ENCODE measurements at places on chromosomes 16 and 17.

GRCh38 chr16:10835281-10835931 is 16.8 kb upstream of the TVP23A start:
- no peak for DNase-seq

GRCh38 chr17:66347661-66348514 is 45.5 kb downstream of the PRKCA start:
- DNase-seq, result no peak

DNA sequence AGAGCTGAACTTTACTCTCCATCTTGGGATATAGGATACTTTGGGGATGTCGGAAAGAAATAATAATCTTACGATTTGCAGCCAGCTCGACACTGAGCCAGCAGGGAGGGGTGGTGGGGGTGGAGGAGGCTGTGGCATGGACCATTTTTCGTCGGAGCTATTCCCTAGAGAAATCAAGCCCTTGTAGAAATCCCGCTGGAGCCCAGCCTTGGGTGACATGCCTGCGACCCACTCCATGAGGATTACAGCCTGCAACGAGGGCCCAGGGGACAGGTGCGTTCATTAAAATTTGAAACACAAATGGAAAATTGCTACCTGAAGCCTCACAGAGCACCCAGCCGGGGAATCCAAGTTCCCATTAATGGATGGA is 82.8 kb upstream of the GSE1 start:
- no peak for DNase-seq

- DNase-seq, result no peak
These were observed 98.6 kb upstream of the EEF2KMT start for GRCh38 chr16:5196204-5196603.

GRCh38 chr16:12611006-12611477 is 192.6 kb downstream of the CPPED1 start:
- no peak for DNase-seq

DNA sequence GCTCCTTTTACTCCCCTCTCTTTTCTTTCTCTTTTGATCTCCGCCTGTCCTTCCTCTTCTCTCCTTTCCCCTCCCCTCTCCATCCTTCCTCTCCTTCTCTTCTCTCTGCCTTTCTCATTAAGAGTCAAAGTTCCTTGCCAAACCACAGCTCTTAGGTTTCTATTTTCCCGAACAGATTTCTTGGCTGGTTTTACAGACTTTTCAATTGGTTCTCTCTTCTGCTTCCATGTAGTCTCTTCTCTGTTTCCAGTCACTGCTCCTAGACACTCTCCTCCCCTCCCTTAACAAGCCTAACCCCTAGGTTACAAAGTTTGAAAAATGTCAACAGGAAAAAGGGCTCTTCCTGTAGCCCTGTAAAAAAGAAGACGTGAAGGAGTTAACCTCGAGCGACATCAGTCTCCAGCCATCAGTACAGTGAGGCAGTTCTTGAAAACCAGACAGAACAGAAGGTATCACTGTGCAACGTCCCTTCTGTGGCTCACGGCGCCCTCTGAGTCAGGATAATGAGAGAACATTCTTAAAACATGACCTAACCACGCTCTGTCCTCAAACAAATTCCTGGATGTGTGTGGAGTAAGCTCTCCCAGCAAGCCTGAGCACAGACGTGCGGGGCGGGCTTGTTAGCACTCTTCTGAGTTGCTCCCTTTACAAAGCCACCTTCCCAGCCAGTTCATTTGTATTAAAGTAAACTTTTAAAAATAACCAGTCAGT is 11.6 kb upstream of the MARCHF10 start:
- DNase-seq, result no peak

- no peak for DNase-seq
These were observed 6.2 kb downstream of the ECI1 start for GRCh38 chr16:2244926-2245795.

GRCh38 chr16:16009401-16009800 is 60.0 kb downstream of the ABCC1 start:
- DNase-seq, result no peak

- no peak for DNase-seq
These were observed 33.1 kb downstream of the MEAK7 start for GRCh38 chr16:84471316-84471715.

GRCh38 chr16:79850348-79850747 is 249.8 kb upstream of the MAF start:
- no peak for DNase-seq

- DNase-seq, result no peak
These were observed 147.8 kb downstream of the NTN1 start for GRCh38 chr17:9169116-9169515.

DNA sequence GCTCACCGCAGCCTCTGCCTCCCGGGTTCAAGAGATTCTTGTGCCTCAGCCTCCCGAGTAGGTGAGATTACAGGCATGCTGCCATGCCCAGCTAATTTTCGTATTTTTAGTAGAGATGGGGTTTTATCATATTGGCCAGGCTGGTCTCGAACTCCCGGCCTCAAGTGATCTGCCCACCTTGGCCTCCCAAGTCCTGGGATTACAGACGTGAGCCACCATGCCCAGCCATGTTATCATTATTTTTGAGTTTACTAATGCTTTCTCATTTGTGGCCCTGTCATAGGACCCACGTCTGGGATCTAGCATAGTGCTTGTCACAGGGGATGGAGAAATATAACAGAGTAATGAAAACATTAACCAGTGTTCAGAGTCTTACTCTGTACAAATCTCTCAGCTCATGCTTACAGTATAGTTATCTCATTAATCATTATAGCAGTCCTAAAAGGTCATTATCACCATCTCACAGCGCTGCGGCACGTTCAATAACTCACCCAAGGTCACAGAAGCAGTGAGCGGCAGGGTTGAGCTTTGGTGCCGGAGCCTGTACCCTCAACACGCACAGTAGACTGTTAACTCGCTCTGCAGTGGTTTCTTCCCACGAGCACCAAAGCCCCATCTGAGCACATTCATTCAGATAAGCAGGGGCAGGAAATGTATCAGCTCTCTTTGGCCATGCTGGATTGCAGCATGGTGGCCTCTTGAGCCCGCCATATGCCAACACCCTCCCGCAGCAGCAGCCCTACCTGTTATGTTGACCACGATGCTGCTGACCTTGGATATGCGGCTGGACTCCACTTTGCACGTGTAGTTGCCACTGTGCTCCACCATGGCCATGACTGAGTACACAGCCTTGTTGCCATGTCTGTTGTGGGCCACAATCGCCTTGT is 21.4 kb downstream of the PECAM1 start:
- DNase-seq, result no peak

DNA sequence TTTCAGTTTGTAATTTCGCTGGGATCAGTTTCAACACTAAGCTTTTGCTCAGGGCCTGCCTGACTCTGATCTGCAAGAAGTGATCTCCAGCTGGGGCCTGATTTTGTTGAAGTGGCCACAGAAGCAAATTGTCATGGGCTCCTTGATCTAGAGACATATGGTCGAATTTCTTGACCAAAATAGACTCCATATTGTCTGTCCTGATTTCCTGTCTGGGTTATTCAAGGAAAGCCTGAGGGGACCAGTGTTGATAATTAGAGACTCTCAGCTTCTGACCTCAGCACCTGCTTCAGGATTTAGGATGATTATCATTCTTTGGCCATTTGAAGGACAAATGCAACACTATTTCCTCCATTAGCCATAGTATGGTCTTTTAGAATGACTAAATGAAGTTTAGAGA is 48.9 kb upstream of the MSI2 start:
- no peak for DNase-seq

GRCh38 chr17:9185688-9186284 is 164.5 kb downstream of the NTN1 start:
- no peak for DNase-seq

DNA sequence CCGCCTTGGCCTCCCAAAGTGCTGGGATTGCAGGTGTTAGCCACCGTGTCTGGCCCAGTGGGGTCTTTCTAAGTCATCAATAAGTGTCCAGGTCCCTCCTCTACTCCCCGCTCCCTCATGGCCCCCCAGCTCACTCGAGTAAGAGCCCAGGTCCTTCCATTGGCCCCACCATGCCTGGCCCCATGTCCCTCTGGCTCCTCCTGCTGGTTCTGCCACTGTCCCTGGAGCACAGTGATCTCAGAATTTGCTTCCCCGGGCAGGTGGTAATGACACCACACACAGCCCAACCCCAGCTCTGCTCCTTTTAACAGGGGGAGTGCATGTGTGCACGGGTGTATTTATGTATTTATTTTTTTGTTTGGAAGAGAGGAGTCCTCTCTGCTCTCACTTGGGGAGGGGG is 19.6 kb downstream of the MGAT5B start:
- DNase-seq, result no peak

GRCh38 chr16:55701442-55702319 is 45.9 kb downstream of the SLC6A2 start:
- peak; percentile 33 for DNase-seq

DNA sequence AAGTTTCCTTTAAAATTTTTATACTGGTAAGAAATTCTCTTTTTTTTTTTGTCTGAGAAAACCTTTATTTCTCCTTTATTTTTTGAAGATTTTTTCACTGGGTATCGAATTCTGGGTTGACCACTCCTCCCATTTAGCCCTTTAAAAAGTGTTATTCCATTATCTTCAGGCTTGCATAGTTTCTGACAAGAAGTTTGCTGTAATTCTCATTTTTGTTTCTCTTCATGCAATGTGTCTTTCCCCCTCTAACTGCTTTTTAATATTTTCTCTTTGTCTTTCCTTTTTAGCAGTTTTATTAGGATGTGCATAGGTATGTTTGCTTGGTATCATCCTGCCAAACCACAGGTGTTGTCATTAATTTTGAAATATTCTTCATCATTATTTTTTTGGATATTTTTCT is 67.7 kb upstream of the GOT2 start:
- DNase-seq, result no peak

- no peak for DNase-seq
These were observed 8.6 kb downstream of the ZNRF1 start for GRCh38 chr16:75007443-75007842.

DNA sequence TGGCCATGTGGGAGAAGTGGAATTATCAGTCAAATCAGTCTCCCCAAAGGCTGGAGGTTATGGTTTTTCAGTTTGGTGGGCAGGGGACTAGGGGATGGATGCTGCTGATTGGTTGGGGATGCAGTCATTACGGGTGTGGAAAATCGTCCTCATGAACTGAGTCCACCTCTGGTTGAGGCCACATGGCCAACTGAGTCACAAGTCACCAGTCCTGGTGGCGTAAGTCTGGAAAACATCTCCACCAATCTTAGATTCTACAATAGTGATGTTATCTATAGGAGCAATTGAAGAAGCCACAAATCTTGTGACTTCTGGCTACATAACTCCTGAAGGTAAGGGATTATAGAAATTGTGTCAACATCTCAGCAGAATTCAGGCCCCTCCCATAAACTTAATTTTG is 5.2 kb upstream of the RNF135 start:
- no peak for DNase-seq

DNA sequence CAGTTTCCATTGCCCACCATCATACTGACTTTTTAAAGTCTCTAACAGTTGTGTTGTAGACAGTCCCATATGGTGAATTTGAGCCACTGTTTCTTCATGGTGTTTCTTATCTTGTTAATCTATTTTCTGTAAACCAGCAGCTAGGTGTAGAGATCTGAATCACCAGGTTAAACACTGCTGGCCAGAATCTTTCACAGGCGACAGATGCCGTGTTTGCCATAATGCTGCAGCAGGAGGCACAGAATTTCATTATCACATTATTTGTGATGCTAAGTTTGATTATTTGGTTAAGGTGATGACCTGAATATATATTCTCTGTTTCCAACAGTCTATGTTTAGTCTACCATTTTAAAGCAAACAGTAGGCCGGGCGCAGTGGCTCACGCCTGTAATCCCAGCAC is 11.5 kb upstream of the CNGB1 start:
- no peak for DNase-seq

- DNase-seq, result peak; percentile 18
These were observed 32.1 kb upstream of the JPT2 start for GRCh38 chr16:1645914-1646525.

GRCh38 chr17:57004944-57005579 is 27.1 kb downstream of the SCPEP1 start:
- DNase-seq, result peak; percentile 14

Measured in CD4-positive, alpha-beta T cell treated with Interleukin-4 for 1 hour (primary cell).